ENCODE measurements at places on chromosomes 7 and 10. TPM values are rescaled to one million over a fixed set of nuclear protein-coding genes. Genes with fewer than 3 reads are reported as not detected.
A peak's percentile ranks its signal among the peaks of the same experiment; 100 is the strongest.

DPYSL4 gene
- 1.4 TPM for total RNA-seq

GRCh38 chr7:87495366-87495765 is 19.9 kb upstream of the ABCB4 start:
- no peak for DNase-seq

DNA sequence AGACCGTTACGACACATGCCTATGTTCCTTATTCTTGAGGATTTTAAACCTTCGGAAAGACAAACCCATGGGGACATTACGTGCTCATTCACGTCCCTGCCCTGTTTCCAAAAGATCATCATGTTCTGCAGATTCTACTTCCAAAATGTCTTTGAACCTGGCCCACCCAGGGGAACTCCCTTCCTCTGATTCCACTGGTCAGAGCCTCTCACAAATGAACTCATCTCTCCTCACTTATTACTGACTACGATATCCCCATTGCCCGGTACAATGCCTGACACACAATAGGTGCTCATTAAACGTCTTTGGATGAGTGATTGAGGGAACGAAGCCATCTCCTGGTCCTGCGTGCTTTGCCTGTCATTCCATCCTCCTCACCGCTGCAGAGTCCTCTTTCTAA is 168.3 kb upstream of the RNF32 start:
- DNase-seq = no peak

DNA sequence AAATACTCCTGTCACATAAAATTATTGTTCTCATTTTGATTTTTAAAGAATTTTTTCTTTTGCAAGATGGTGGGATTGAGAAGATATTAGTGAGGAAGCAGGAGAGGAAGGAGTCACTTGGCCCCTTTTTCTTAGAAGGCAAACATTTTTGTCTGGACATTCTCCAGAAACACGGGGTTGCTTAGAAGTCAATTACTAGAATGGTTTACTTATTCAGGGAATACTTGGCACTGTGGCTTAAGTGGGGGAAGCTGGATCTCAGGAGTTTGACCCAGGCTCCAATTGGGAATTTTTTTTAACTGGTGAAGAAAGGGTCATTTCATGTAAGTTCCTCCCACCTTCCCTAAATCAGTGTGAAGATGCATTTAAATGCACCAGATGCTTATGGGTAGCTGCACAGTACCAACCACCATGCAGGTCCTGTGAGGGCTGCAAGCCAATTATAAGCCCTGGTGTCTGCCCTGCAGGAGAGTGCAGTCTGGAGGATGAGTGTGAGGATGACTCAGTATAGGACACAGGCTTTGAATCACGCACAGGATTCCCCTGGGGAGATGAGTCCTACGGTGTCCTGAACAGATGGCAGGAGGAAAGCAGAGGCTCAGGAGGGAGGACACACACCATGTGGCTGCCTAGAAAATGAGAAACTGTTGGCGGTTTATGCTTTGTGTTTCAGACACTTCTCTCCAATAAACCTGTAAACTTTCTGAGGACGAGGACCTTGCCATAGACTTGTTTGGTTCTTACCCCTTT is 299.1 kb downstream of the PLXNA4 start:
- DNase-seq = no peak

DNA sequence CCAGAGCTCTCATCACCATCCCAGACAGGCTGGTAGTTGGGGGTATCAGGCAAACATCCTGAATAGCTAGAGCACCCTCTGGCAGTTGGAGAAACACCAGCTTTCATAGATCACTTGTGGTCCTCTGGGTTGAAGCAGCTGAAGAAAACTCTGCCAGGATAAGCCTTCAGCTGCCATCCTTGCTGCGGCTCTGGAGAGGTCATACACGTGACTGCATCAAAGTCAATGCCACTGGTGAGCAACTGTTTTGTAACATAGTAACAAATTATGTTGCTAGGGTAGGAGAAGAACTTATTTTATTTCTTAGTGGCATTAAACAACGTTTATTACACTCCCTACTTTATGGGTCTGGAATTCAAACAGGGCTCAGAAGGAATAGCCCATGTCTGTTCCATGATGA is 19.2 kb upstream of the PANK1 start:
- DNase-seq = no peak

DNA sequence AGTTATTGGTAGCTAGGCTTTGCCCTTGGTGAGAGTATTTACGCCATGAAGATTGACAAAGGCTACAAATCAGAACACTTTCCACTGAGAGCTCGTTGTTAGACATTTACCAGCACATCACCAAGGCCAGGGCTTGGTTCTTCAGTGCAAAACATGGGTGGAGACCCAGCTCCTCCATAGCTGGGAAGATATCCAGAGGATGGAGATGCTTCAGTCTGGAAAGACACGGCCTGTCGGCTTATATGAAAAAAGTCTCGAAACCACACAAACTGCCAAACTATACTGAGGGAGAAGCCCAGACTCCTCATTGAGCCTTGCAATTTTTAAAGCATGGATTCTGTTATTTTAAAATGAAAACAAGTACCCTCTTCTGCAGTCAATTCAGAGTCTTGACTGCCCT is 83.4 kb upstream of the ANLN start:
- no peak for DNase-seq

- no peak for DNase-seq
These were observed 139.2 kb downstream of the CHCHD3 start for GRCh38 chr7:132942701-132943100.

- DNase-seq = no peak
These were observed 85.3 kb upstream of the PCLO start for GRCh38 chr7:83248000-83248399.

DNA sequence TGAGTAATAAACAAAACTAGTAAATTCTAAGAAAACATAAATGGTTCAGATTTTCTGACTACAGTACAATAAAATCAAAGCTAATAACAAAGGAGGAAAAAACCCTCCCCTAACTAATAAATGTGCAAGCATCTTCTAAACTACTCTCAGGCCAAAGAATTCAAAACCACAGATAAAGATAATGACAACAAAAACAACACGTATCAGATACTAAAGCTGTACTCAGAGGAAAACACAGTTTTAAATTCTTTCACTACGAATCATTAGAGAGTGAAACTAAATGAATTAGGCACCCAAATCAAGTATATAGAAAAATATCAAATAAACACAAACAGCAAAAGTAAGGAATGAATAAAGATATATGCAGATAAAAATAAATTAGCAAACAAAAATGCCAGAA is 200.9 kb downstream of the TEX36 start:
- no peak for DNase-seq

GRCh38 chr7:1619152-1620079 is 49.6 kb upstream of the PSMG3 start:
- peak; percentile 70 for DNase-seq

Data from aorta (tissue), 5 donors.